ENCODE measurements at places on chromosomes 16 and 17. TPM values are rescaled to one million over a fixed set of nuclear protein-coding genes. Genes with fewer than 3 reads are reported as not detected.

- DNase-seq, result no peak
These were observed 409.8 kb downstream of the CDH11 start for GRCh38 chr16:64712026-64712425.

DNA sequence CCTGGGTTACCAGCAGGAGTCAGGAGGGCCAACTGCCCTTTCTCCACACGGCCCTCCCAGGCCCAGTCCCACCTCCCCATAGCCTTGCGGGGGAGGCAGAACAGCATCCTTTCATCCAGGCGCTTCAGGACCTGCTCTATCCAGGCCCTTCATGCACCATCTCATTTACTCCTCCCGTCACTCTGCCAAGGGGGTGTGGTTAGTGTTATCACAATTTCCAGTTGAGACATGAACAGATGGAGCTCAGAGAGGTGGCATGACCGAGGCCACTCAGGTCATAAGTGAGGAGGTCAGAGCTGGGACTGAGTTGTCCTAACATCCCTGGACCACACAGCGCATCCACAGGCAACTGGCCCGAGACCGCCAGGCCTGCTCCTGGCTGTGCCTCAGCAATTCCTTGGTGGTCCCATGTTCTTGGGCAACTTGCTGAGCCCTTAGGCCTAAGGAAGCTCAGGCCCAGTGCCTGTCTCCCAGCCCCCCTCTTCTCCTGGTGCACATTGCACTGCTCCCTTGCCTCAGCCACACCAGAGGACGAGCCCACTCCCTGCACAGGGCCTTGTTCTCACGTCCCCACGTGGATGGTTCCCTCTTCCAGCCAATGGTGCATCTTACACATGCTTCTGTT lies 23.8 kb downstream of the C17orf100 start:
- DNase-seq, result no peak

The EDC4 gene
- total RNA-seq, result 46.6 TPM

The CUEDC1 gene
- total RNA-seq, result 47.7 TPM
